ENCODE measurements at places on chromosomes 2 and 18. TPM values are rescaled to one million over a fixed set of nuclear protein-coding genes. Genes with fewer than 3 reads are reported as not detected.

Gene PSMA8
- total RNA-seq, result 1.4 TPM

GRCh38 chr2:1754461-1755170 is 10.3 kb upstream of the PXDN start:
- DNase-seq, result no peak

GRCh38 chr18:54776282-54776977 is 51.8 kb upstream of the RAB27B start:
- DNase-seq, result peak; percentile 67

- DNase-seq, result no peak
Measured at GRCh38 chr2:126766969-126767296, 111.0 kb downstream of the GYPC start.

DNA sequence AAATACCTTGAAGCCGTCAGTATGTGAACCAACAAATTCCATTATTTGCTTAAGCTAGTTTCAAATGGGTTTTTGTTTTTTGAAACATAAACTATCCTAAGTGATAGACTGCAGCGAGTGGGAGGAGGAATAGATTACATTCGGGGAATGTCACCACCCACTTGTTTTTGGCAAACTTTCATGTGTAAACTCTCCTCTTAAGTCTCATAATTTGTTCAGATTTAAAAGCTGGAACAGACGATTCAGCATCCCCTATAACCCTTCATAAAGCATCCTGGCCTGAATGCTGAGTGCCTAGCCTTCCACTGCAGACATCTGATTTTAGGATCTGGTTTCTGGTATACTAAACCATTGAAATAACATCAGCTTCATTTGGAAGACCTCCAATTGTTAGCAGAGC is 51.0 kb downstream of the CPO start:
- DNase-seq, result no peak

Gene CAVIN2
- not detected for total RNA-seq

Gene CENPA
- total RNA-seq, result 37.0 TPM

Gene IL18R1
- total RNA-seq, result 23.4 TPM

DNA sequence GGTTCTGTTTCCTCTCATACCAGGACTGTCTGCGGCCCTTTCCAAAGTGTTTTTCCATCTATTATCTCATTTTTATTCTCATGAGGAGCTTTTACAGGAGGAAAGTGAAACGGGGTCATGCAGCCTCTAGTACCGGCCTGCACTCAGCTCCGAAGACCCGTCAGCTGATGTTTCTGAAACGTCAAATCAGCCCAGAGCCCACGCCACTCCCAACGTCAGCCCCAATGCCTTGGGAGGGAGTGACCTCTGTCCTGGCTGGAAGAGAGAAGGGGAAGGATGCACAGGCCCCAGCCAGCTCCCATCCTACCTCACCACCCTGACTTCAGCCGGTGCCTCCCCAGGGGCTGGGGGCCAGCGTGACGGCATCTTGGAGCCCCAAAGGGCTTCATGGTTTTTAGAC is 58.5 kb downstream of the ADCY3 start:
- no peak for DNase-seq

Gene CCDC141
- 2.6 TPM for total RNA-seq

DNA sequence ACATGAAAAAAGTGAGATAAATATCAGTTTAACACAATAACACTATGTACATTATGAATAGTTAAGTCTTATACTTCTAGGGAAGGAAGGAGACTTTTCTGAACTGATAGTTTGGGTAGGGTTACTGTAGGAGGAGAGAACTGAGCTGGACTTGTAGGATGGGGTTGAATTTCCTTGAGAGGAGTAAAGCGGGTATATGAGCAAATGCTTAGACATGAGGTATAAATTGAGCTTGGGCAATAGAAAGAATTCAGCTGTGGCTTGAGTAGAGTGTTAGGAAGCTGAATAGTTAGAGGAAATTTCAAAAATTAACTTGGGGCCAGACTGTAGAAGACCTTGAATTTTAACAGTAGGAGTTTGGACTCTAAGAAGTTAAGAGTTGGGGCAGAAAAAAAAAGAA is 45.1 kb downstream of the LCLAT1 start:
- DNase-seq, result no peak

Gene SPDYA
- 0.93 TPM for total RNA-seq

DNA sequence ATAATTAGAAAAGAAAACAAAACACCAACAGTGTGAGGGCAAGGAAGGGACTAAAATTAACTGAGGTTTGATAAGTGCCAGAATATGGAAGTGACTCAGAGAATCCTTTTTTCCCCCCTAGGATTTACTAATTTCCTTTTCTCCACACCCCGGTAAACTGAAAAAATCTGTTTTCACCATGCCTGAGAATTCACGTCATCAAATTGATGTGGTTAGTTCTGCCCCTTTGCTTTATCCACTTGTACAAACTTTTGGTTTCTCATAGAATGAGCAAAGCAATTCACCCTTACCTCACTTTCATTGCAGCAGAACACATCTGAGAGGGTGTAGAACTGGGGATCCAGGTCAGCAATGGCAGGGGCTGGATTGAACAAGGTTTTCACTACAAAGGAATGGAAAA is 57.8 kb downstream of the RBKS start:
- DNase-seq, result no peak

Gene POTEC
- total RNA-seq, result not detected

DNA sequence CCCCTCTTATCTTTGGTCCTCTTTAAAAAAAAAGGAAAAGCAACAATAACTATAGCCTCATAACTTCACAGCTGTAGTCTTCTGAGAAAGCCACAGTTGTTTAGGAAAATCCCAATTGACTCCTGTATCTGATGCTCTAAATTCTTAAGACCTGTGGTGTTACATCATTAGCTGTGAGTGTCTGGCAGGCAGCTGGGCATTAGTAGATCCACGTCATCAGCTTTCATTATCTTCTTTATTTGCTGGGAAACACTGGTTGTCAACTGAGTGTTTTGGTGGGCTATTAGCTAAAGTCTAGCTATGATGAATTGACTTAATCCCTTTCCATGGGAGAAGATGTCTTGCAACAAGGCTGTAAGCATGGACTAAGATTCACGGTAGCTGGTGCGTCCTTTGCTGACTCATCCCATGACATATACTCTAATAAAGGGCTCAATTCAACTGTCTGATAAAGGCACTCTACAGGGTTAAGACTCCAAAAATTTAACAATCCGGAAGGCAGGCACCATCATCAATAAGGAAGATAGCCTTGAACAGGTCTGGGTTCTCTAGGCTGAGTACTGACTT is 517.2 kb downstream of the PLCL1 start:
- no peak for DNase-seq

DNA sequence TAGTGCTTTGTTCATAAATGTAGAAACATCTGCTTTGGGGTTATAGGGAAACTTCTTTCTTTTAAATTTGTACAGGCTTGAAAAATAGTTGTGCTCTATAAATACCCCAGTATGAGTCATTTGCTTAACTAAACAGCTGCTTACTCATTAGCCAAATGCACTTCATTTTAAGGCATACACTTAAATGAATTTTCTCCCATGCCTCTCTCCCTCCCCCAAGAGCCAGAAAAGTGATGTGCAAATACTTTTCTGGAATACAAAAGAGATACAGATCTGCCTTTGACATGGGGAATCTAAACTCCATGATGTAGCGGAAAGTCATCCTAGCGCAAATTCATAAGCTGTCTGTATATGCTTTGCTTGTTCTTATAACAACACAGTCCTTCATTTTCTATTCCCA is 469.4 kb downstream of the DLGAP1 start:
- DNase-seq, result no peak

- DNase-seq, result no peak
Measured at GRCh38 chr2:54830546-54830945, 107.1 kb downstream of the EML6 start.

GRCh38 chr2:216666461-216667233 is 28.7 kb downstream of the IGFBP5 start:
- DNase-seq, result peak; percentile 80

Gene SLC19A3
- total RNA-seq, result not detected

Gene TWSG1
- total RNA-seq, result 8.8 TPM

DNA sequence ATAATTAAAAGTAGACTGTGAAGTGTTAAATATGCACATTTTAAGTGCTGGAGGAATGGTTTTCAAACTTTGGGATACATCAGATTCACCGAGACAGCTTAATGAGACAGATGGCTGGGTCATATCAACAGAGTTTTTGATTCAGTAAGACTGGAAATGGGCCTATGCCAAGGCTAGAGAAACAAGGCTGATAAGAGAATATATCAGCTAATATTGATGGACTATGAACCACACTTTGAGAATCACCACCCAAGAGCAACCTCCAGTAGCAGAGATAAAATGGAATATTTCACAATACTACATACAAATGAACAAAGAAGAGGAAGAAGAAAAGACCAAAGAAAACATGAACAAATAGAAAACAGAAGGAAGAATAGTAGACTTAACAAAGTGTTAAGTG is 450.2 kb upstream of the KLHL29 start:
- no peak for DNase-seq

Gene AMER3
- not detected for total RNA-seq

DNA sequence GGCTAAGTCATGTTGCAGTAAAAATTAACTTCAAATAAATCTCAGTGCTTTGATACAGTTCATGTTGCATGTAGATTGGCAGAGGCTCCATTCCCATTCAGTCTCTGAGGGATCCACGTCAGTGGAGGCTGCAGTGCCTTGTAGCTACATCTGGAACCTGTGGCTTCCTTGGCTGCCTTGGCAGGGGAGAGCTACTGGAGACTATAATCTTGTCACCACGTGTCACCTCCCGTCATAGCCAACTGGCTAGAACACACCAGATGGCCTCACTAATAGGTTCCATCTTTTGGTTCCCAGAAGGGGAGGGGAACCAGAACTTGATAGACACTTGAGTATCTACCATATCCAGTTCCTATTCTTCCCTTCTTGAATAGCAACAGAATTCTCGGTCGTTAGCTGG is 28.4 kb downstream of the E2F6 start:
- DNase-seq, result no peak

DNA sequence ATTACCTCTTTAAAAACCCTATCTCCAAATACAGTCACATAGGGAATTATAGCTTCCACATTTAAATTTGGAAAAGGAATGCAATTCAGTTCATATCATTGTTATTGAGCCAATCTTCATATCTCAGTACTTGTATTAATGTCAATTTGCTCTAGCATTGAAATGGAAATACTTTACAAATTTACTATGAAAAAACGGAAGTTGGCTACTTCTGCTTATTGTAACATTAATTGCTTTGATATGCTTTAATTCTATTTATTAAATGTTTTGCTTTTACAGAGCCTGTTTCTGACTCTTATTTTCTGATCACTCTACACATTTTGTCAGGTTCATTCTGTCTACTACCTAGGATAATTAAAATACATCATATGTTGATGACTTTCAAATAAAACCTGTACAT is 412.6 kb downstream of the KCNJ3 start:
- DNase-seq, result no peak

DNA sequence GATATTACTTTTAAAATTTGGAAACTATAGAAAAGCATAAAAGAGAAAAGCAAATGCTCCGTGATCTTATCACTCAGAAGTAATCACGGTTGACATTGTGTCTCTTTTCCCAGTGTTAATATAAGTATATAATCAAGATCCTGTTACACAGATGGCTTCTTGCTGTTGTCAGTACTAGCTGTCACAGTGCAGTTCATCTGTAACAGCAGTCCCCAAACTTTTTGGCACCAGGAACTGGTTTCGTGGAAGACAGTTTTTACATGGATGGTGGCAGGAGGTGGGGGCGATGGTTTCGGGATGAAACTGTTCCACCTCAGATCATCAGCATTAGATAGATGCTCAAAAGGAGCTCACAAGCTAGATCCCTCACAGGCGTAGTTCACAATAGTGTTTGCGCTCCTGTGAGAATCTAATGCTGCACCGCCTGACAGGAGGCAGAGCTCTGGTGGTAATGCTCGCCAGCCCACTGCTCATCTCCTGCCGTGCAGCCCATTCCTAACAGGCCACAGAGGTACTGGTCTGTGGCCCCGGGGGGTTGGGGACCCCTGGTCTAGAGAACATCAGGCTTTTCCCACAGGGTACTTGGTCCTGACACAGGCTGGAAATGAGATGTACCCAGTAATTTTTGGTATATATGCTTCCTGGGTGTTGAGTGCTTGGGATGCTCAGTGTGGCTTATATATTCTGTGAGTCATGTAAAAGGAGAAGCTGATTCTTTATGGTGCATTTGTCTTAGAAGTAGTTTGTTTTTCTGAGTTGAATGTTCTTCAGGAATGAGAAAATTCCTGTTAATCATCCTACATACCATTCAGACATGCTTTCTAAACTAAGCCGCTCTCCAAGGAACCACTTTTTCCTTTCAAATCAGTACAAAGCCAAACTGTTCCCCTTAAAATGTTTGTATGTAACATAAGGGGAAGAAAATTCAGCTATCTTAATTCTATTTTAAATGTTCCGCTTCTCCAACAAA is 121.8 kb downstream of the NCK2 start:
- no peak for DNase-seq

DNA sequence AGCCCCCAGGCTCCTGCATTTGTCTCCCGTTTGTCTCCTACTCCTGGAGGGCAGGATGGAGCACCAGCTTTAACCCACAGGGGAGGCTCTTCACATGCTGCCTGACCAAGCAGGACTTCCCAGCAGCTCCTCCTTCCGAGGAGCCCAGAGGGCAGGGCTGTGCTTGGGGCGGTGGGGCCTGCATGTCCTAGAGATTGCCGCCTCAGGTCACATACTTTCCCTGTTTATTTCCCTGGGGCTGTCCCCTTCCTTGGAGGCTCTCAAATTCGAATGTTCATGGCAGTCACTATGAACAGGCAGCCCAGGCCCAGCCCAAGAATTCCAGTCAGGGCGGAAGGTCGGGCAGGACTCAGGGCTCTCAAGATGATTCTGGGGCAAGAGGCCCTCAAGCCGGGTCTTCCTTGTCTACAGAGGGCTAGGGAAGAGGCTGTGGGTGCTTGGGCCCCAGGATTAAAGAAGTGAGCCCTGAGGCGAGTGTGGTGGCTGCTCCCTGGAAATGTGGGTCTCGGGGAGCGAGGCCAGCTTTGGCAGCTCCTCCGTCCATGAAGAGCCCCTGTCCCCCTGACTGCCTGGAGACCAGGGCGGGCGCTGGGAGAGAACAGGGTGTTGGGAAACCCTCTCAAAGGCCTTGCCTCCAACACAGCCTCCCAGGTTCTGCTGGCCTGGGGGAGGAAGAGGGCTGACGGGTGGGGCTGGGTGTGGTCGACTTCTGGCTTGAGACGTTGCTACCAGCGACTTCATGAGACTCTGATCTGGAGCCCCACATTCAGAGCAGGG is 48.9 kb upstream of the HPCAL1 start:
- no peak for DNase-seq

- DNase-seq, result no peak
Measured at GRCh38 chr2:186592137-186592875, 2.5 kb downstream of the ITGAV start.

DNA sequence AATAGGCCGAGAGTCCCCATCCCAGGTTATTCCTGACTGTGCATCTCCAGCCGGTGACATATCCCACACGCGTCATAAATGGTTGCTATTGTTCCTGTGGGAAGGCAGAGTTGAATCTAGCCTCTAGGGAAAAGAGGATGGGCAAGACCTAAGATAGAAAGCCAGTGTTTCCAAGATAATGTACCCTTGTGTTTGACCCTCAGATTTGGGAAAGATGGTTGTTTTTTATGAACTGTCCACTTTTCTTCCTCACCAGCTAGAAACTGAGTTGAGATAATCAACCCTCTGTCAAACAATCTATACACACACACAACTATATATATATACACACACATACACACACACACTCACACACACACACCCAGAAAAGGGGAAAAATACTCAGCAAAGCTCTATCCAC is 131.0 kb downstream of the PRKCE start:
- no peak for DNase-seq

Gene TDRD15
- not detected for total RNA-seq

Data from activated CD4-positive, alpha-beta T cell treated with anti-CD3 and anti-CD28 coated beads for 36 hours (primary cell).